Stimulated activated CD8-positive, alpha-beta memory T cell treated with anti-CD3 and anti-CD28 coated beads, Interleukin-7, amount 100 ng/mL, for 4 hours (primary cell): ENCODE measurements at places on chromosomes 4 and X.

- peak; percentile 71 for DNase-seq
These were observed 171.3 kb downstream of the PTTG2 start for GRCh38 chr4:38131371-38132091.

DNA sequence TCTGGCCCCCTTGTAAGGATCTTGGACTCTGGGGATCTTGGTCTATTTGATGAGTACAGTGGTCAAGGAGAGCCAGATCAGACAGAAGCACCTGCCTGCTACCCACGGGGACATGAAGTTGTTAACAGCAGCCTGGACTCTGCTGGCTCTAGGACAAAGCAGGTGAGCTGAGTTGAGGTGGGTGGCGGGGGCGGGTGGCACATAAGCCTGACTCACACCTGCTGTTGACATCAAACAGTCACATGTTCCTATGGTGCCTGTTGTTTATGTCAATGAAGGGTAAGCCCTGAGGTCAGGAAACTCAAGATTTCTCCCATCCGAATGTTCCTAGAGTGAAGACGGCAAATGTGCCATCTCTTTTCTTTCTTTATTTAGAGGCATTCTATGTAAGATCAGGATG is 50.1 kb upstream of the CLNK start:
- DNase-seq = no peak

DNA sequence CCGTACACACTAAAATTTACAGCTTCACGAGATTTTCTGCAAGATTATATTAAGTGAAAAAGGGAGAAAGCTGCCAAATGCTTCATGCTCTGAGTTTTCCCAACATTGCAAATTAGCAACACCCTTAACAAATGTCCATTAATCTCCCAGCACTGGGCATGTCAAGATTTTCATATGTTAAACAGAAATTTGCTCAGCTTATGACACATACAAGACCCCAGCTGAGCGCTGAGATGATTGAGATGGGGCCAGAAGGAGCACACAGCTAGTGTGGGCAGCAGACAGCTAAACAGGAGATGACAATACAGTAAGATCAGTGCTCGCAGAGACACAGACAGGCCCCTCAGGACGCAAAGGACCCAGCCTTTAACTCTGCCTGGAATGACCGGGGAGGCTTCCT is 208.8 kb downstream of the STK32B start:
- no peak for DNase-seq

GRCh38 chrX:109537324-109537665 is 651 bp downstream of the NXT2 start:
- no peak for DNase-seq

- DNase-seq = no peak
These were observed 12.3 kb upstream of the TSR2 start for GRCh38 chrX:54427837-54428424.

DNA sequence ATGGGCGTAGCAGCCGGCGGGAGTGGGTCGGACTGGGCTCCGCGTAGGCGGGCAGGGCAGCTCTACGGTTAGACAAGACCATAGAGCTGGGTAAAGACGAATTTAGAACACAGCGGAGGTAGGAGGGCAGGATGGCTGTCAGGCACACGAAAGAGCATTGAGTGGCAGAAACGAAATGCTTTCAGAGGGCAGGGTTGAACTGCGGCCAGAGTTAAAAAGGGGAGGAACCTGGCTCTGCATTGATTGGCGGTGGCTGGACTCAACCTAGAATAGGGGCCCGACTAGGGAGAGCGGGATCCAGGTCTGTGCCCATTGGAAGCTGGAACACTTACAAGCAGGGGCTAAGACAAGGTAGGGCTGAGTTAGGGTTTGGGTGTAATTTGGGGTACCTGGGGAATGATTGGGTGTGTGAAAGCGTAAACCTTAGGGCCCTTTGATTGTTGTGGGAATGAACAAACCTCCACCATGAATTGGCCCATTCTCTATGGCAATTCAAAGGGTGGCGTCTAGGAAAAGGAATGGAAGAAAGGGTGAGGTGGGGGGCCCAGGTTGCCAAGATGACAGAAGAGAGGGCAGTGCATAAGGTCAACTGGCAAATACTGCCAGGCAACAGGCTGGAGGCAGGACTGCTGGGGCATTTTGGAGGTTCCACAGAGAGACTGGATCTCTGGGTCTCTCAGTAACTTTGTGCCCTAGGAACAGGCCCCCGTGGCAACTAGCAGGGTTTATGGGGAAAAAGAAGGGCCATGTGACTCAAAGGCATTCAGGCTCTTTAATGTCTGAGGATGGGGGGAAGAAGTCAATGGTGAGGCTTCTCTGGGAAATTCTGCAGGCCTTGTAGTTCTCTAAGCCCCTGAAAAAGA is 911 bp upstream of the ELK1 start:
- no peak for DNase-seq
